ENCODE measurements at places on chromosomes 6 and 20. TPM values are rescaled to one million over a fixed set of nuclear protein-coding genes. Genes with fewer than 3 reads are reported as not detected.

Gene FAXC
- 13.9 TPM for total RNA-seq

- no peak overlapping the region for H3K27ac ChIP-seq
- H3K27me3 ChIP-seq, result no peaks in the 10 kb centered on the region
Measured at GRCh38 chr6:75331151-75331550, 46.6 kb upstream of the TMEM30A start.

- no peak overlapping the region for H3K4me3 ChIP-seq
- peaks cover 4% of the 10 kb centered on the region for H3K4me1 ChIP-seq
- H3K36me3 ChIP-seq, result no peaks in the 10 kb centered on the region
- DNase-seq, result no peak
- no peaks in the 10 kb centered on the region for H3K27me3 ChIP-seq
Measured at GRCh38 chr6:168096271-168096764, 17.3 kb upstream of the FRMD1 start.

- peaks cover 1% of the 10 kb centered on the region for H3K27me3 ChIP-seq
- peaks cover 21% of the 10 kb centered on the region for H3K36me3 ChIP-seq
- H3K27ac ChIP-seq, result no peak overlapping the region
- DNase-seq, result no peak
- H3K4me3 ChIP-seq, result no peak overlapping the region
Measured at GRCh38 chr6:44309092-44309491, 4.1 kb downstream of the AARS2 start.

DNA sequence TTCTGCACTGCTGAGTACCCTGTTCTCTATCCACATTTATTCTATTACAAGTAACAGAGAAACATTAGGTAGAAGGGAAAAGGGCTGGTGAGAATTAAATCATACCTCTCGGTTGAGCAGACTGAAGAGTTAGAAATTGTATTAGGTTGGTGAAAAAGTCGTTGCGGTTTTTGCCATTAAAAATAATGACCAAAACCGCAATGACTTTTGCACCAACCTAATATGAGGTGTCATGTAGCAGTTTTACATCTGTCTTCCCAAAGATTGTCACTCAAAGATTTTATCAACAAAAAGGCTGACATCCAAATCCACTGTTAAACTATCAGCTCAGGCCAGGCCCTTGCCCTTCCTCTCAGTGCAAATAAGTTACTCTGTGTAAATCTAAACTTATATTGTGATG, 28.3 kb upstream of the GRIK2 start:
- no peak overlapping the region for H3K27ac ChIP-seq
- peaks cover 9% of the 10 kb centered on the region for H3K4me1 ChIP-seq
- no peak for DNase-seq
- H3K4me3 ChIP-seq, result no peak overlapping the region
- peaks cover 9% of the 10 kb centered on the region for H3K27me3 ChIP-seq
- no peaks in the 10 kb centered on the region for H3K36me3 ChIP-seq

DNA sequence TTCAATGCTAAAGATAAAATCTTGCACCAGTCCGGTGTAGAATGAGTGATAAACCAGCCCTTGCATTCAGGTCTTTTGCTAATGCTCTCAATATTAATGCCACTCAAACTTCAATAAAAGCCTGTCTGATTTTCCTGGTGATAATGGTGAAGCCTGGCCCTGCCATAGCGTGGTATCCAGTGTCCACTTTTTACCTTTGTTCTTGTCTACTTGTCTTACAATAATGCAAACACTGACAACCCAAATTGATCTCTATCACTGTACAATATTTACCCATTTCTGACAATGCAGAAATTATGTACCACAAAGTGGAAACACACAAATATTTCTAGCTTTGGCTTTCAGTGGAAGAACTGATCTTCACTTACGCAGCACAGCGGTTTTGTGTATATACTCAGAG, 189.1 kb downstream of the ZDHHC14 start:
- H3K27ac ChIP-seq, result no peak overlapping the region
- no peaks in the 10 kb centered on the region for H3K4me1 ChIP-seq
- H3K27me3 ChIP-seq, result no peaks in the 10 kb centered on the region

Gene ZSCAN12
- 13.9 TPM for total RNA-seq

Gene SOBP
- 7.6 TPM for total RNA-seq

Gene ESR1
- not detected for total RNA-seq

Gene GINS1
- 13.7 TPM for total RNA-seq

DNA sequence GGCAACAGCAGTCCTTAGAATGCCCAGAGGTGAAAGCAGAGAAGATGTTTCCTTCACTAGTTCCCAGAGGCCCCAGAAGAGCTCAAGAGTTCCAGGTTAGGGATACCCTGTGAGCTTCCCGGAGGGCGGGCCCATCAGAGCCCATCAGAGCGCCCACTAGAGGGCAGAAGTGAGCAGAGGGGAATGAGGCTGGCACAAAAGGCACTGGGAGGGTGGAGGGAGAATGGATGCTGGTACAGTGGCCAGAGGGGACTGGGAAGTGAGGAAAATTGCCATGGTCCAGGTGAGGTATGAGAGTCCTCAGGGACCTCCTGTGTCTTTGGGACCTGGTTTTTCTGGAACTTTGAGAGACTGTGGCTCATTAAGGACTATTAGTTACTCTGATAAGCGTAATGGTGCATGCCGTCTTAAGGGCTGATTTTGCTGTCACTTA, 57.3 kb downstream of the LINC00237 start:
- DNase-seq, result no peak
- no peak overlapping the region for H3K4me3 ChIP-seq

DNA sequence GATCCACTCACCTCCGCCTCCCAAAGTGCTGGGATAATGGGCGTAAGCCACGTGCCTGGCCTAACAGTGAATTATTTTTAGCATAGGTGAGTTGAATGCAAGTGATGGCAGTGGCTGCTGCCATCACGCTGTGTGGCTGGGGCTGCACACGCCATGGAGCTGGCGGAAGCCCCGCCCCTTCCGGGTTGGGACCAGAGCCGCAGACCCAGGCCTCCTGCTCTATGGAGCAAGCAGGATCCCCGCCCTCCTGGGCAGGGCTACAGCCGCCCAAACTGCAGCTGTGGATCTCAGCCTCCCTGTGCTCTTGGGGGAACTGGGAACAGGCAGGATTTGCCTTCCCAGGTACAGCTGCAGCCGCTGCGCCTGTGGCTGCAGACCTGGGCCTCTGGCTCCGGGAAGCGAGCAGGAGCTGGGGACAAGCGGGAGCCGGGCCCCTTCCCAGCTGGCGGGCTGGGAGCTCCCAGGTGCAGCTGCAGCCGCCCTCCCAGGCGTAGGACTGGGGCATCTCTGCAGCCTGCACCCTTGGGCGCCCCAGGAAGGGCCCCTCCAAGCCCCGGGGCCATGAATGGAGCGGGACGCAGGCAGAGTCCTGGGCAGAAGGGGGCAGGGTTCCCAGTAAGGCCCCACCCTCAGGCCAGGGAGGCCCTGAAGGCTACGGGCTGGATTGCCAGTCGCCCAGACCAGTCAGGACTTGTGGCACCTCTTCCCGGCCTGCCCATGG, 30.9 kb upstream of the SLA2 start:
- no peaks in the 10 kb centered on the region for H3K27me3 ChIP-seq
- peak overlapping the region; percentile 76 for H3K27ac ChIP-seq
- H3K4me3 ChIP-seq, result peak overlapping the region; percentile 84
- peak; percentile 80 for DNase-seq

Gene OR2J2
- not detected for total RNA-seq

DNA sequence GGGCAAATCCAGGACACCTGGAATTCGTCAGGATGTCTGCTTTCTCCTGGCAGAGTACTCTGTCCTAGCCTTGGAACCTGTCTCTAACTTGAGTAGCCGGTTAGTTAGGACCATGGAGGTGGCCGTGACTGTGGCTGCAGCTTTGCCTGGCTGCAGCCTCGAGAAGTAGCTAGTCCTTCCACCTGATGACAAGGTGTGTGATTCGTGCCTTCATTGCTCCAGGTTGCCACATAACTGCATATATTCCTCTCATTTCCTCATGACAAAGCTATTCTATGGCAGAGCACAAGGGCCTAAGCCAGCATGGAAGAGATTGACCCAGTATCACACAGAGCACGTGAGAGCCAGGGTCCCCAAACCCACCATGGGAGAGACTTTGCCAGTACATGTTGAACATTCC, 39.8 kb upstream of the KIF25 start:
- no peak overlapping the region for H3K4me3 ChIP-seq
- H3K36me3 ChIP-seq, result peaks cover 23% of the 10 kb centered on the region
- H3K27me3 ChIP-seq, result no peaks in the 10 kb centered on the region
- H3K4me1 ChIP-seq, result peaks cover 4% of the 10 kb centered on the region

- H3K36me3 ChIP-seq, result no peaks in the 10 kb centered on the region
- no peaks in the 10 kb centered on the region for H3K27me3 ChIP-seq
- no peak overlapping the region for H3K27ac ChIP-seq
- peaks cover 4% of the 10 kb centered on the region for H3K4me1 ChIP-seq
- DNase-seq, result no peak
Measured at GRCh38 chr6:67935976-67936477, 699.1 kb upstream of the ADGRB3 start.

Gene HLA-DRA
- not detected for total RNA-seq

GRCh38 chr6:148342350-148343046, at the start of gene SASH1:
Gene SASH1 (plus strand): TSS chr6:148342838. CDS start chr6:148343068, 230 bp downstream.
- peak; percentile 66 for DNase-seq
- H3K4me3 ChIP-seq, result peak within 1 kb of the TSS; percentile 95
- peak within 1 kb of the TSS; percentile 99 for H3K27ac ChIP-seq

DNA sequence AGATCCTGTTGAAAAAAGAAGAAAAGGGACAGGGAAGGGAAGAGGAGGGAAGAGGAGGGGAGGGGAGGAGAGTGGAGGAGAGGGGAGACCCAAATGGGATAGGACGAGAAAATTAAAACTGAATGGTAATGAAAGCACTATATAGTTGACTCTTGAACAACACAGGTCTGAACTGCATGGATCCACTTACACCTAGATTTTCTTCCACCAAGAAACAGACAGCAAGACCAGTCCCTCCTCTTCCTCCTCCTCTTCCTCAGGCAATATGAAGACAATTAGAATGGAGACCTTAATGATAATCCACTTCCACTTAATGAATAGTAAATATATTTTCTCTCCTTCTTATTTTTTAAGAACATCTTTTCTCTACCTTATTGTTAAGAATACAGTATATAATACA, 113.5 kb downstream of the EPB41L2 start:
- no peak overlapping the region for H3K4me3 ChIP-seq
- DNase-seq, result no peak
- no peaks in the 10 kb centered on the region for H3K4me1 ChIP-seq
- H3K36me3 ChIP-seq, result no peaks in the 10 kb centered on the region

Gene TBX18
- 10.1 TPM for total RNA-seq

Gene NKX2-4
- total RNA-seq, result not detected

Gene SLC24A3
- total RNA-seq, result 3.3 TPM

Gene NSFL1C
- 76.7 TPM for total RNA-seq

DNA sequence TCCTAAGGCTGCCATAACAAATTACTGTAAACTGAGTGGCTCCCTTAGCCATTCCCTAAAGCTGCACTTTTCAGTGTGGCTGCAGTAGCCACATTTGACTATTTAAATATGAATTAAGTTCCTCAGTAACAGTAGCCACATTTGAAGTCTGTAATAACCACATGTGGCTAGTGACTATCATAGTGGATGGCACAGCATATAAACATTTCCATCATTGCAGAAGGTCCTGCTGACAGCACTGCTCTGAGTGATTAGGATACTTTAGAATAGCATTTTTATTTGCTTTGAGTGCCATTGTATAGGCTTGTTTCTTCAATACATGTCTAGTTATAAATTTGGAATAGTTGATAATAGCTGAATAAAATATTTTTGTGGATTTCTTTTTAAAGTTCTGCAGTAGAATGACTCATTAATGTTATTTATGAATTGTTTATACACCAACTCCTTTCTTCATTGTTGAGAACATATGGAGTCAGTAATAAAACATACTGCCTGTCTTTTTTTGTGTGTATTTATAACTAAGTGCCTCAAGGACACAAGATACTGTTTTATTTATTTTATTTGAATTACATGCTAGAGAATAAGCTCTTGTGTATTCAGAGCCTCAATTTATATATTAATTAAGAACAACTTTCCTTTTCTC, 217.2 kb downstream of the CDKAL1 start:
- H3K4me3 ChIP-seq, result no peak overlapping the region
- H3K36me3 ChIP-seq, result peaks cover 24% of the 10 kb centered on the region
- H3K27ac ChIP-seq, result no peak overlapping the region
- H3K4me1 ChIP-seq, result peaks cover 23% of the 10 kb centered on the region

Gene RTF2
- 63.2 TPM for total RNA-seq

DNA sequence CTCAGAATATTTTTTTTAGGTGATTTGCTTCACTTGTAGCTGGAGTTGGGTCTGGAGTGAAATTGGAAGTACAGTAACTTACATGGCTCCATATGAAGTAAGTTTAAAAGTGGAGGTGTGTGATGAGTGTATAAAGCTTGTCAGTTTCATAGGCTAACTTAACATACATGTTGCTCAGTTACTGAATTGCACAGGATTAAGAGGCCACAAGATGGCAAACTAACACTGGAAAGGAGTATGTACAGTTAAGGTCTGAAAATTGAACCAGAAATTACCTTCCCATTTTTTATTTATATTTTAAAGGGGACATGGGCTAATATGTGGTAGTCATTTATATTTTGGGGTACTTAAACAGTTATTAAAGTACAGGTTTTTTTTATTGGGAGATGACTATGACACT, 45.3 kb upstream of the SMIM8 start:
- no peaks in the 10 kb centered on the region for H3K27me3 ChIP-seq
- no peak overlapping the region for H3K4me3 ChIP-seq
- peaks cover 8% of the 10 kb centered on the region for H3K4me1 ChIP-seq
- no peak overlapping the region for H3K27ac ChIP-seq
- DNase-seq, result no peak

Data from mesothelial cell of epicardium (in vitro differentiated cells).